ENCODE measurements at places on chromosomes 7 and 10.

GRCh38 chr7:111090846-111091245 is at the start of gene LRRN3:
Gene LRRN3 (plus strand): TSS chr7:111091127. CDS start chr7:111122773, 31,646 bp downstream.
- DNase-seq, result no peak

- no peak for DNase-seq
Measured at GRCh38 chr7:153886506-153887441, 165.4 kb upstream of the DPP6 start.

DNA sequence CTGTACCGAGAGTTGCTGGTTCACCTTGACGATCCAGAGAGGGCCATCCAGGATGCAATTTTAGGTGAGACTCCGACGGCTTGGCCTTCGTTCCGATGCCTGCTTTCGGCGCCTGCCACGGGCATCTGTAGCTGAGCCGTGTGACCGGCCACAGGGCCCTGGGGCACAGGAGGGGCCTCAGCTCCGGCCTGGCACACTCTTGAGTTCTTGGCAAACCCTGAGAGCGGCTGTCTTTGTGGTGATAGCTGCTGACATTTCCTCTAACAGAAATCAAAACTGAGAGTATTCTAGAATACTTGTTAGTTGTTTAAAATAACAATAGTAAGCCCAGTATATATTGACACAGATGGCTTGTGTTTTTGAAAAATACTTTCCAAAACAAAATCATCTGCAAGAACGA is 52.2 kb upstream of the SUN1 start:
- DNase-seq, result no peak

DNA sequence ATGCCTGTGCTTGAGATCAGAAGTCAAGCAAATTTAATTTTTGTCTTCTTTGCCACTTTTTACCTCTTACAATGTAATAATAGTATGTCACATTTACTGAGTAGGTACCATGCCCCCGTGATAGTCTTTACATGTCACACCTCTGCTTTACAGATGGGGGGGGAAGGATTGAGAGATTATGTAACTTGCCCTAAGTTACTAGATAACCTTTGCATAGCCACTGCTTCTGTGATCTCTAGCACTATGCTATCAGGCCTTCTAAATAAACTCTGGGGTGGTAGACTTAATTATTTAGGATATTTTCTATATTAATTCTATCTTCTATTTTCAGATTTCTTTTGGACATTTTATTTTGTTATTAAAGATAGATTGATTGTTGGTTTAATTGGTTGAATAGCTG is 514.4 kb downstream of the SUGCT start:
- no peak for DNase-seq

GRCh38 chr7:100567751-100568175 is 5.9 kb downstream of the SAP25 start:
- DNase-seq, result no peak

GRCh38 chr7:23759671-23760391 is 49.8 kb downstream of the STK31 start:
- no peak for DNase-seq

DNA sequence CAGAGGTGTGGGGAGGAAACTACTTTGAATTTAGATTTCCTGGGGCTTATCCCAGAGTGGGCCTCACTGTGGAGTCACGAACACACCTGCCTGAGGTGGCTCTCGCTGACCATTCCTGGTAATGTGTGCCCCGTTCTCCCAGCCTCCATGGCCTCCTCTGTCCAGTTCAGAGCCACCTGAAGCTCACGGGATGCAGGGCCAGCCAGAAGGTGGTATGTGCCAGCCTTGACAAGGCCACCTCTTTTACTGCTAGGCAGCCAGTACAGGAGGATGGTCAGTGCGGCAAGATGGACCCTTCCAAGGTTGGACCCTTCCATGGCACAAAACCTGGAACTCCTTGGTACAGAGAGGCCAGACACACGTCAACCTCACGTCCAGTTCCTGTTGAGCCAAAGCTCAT is 210.3 kb downstream of the DNAJB6 start:
- DNase-seq, result no peak

- no peak for DNase-seq
Measured at GRCh38 chr7:128014811-128015210, 16.4 kb downstream of the LRRC4 start.

DNA sequence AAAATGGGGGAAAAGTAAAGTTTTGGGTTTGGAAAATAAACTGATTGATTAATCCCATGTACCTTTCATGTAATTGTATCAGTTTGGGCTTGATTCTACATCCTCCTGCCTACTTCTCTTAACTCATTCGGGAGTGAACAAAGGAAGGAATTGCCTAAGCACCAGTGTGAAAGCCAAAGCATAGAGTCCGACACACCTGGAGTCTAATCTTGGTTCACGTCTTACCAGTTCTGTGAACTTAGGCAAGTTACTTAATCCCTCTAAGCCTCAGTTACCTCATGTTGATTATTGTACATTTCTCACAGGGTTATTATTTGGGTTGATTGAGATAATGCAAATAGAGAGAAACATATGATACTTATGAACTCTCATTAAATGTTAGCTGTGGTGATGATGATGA is 41.1 kb upstream of the PRPS1L1 start:
- DNase-seq, result no peak

GRCh38 chr10:356452-356851 is 221.2 kb downstream of the ZMYND11 start:
- DNase-seq, result no peak

GRCh38 chr7:74026903-74027682 is 880 bp upstream of the ELN start:
- peak; percentile 40 for DNase-seq

GRCh38 chr7:27148756-27149641 is 1.4 kb upstream of the HOXA6 start:
- no peak for DNase-seq

DNA sequence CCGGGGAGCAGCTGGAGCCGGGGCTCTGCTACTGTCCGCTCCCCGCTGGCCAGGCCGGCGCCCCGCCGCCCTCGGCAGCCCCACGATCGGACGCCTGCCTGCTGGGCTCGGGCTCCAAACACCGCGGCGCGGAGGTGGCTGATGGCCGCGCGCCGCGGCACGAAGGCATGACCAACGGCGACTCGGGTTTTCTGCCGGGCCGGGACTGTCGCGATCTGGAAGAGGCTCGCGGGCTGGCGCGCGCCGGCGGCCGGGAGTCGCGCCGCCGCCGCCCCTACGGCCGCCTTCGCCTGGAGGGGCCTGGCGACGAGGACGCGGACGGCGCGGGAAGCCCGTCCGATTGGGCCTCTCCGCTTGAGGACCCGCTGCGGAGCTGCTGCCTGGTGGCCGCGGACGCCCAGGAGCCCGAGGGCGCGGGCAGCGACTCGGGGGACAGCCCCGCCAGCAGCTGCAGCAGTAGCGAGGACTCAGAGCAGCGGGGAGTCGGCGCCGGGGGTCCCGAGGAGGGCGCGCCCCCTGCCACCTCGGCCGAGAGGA is 570 bp downstream of the TBC1D12 start:
- peak; percentile 14 for DNase-seq

- no peak for DNase-seq
Measured at GRCh38 chr7:116337800-116338199, 127.5 kb downstream of the TES start.

DNA sequence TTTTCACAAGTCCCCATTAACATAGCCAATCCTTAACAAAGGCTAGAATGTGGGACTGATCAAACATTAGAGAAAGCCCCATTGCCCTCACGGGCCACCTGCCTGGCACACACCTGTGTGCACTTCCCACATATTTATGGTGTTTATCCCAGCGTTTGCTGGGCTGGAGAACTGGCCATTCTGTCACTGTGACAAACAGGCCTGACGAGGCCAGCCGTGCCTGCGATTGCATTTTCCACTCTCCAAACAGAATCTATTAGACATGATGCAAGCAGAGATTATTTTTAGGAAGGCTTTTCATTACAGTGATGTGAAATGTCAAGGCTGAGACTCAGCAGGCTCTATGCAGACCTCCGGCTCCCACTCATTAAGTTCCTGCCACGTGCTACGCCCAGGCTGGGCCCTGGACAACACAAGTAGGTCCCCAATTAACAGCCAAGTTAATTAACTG is 20.4 kb downstream of the PTPRN2 start:
- no peak for DNase-seq

GRCh38 chr7:116576350-116577319 is 51.8 kb downstream of the CAV1 start:
- no peak for DNase-seq

DNA sequence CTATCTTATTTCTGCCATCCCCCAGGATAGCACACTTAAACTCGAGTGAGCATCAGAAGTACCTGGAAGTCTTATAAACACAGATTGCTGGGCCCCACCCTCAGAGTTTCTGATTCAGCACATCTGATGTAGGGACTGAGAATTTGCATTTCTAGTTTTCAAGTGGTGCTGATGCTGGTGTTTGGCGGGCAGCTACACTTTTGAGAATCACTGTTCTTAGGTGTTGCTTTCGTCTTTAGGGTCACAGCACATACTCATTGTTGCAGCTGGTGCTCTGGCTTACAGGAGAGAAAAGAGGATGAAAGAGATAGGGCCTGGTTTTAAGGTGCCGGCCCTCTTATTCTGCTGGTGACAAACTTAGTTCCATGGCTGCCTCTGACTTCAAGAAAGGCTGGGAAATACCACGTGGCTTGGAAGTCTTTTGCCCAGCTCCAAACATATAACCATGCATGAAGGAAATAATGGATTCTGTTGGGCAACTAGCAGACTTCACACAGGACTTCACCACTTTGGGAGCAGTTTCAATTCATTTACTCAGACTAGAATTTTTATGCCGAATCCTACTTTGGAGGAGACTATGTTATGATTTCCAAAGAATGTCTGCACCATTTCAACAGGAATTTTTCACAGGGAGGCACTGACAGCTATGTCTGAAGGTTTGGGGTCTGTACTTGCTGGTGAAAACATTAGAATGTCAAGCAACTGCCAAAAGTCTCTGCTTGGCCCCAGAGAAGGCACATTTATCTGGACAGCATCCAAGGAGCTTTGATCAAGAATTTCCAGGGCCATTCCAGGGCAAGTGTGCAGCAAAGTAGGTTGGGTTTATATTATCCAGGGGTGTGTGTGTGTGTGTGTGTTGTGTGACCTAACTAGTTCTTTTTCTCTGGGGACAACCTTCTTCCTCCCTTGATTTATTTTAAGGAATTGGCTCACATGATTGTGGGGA is 6.9 kb upstream of the MINDY4 start:
- no peak for DNase-seq

DNA sequence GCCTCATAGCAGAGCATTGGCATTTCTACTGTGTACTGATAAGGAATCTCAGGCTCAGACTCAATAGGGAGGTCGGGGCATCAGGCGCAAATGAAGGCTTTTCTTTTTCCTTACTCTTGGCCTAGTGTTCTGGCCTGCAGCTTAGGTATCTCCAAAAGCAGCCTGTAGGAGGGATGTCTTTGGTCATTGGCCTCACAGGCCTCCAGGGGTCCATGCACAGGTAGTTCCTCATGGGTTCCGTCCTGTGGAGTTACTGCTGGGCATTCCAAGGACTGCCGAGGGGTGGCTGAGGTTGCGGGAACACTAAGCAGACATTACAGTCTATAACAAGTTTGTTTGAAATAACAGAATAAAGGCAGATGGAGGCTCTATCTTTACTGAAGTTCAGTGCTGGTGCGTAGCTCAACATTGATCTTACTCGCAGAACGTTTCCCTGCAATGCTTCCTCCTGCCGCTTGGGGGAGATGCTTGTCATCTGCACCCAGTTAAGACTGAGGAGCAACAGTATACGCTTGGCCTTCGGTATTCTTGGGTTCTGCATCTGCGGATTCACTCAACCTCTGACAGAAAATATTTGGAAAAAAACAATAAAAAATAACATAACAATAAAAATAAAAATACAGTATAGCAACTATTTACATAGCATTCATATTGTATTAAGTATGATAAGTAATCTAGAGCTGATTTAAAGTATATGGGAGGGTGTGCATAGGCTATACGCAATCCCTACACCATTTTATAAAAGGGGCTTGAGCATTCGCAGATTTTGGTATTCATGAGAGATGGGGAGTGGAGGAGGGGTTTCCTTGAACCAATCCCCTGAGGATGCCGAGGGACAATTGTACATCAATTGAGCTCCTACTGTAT is 58.9 kb downstream of the SH2D4B start:
- no peak for DNase-seq

DNA sequence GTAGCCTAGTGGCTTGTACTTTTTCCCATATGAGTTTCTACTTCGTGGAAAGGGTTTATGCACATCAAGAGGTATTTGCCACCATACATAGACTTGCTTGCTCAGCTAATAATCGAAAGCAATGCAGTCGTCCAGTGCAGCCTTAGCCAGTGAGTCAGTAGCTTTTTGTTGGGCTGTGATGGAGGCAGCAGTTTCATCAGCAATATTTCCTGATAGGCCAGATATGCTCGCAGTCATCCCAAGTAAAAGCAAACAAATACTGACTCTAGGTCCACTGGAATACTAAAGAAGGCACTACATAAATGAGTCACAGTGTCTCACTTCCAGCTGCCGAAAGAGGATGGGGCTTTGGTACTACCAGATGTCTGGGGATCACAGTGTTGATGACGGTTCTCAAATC is 2.1 kb upstream of the BNIP3 start:
- no peak for DNase-seq

- no peak for DNase-seq
Measured at GRCh38 chr7:45721686-45722598, 147.8 kb downstream of the ADCY1 start.

- DNase-seq, result no peak
Measured at GRCh38 chr10:21746118-21746517, 212.1 kb downstream of the MLLT10 start.

- DNase-seq, result no peak
Measured at GRCh38 chr7:142892951-142893350, 7.4 kb upstream of the TRPV6 start.

- DNase-seq, result no peak
Measured at GRCh38 chr10:44911081-44911540, at the start of gene TMEM72. Gene TMEM72 (plus strand): TSS chr10:44911337. CDS start chr10:44911513, 176 bp downstream.

DNA sequence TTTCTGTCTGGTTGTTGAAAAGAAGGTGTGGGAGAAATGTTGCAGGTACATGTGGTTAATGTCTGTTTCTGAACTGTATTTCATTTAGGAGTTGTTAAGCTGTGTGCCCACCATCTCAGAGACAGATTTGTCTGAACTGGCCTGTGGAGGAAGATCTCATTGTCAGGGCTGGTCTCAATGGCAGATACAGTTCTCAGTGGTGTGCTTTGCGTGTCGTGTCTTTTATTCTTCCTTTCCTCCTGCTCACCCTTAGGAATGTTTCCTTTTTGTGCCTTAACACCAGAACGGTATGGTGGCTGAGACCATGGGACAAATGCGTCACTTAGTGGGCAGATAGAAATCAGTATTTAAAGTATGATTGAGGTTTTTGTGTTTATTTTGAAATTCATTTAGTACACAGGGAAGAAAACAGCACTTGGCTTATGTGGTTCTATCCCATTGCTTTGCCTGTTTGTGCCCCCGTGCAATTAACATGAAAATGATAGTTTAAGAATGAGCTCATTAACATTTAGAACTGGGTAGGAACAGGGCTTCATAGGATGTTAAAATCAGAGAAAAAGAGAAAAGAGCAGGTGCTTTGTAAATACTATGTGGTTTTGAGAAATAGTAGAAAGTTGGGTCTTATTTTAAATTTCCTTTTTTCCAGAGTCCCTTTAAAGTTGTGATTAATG is 112.6 kb downstream of the AUTS2 start:
- DNase-seq, result no peak

- no peak for DNase-seq
Measured at GRCh38 chr7:70072220-70072619, 473.9 kb downstream of the AUTS2 start.
